ENCODE measurements at places on chromosomes 12 and 14. TPM values are rescaled to one million over a fixed set of nuclear protein-coding genes. Genes with fewer than 3 reads are reported as not detected.

GRCh38 chr12:45944771-45945170 lies 45.6 kb downstream of the SCAF11 start:
- no peak for DNase-seq

GRCh38 chr12:42798811-42799438 lies 209.4 kb upstream of the PRICKLE1 start:
- no peak for DNase-seq

Gene ATG2B
- total RNA-seq: 29.1 TPM

Gene SLC38A4
- total RNA-seq: not detected

Gene TMEM117
- 7.3 TPM for total RNA-seq

Gene ANG
- total RNA-seq: 13.5 TPM

DNA sequence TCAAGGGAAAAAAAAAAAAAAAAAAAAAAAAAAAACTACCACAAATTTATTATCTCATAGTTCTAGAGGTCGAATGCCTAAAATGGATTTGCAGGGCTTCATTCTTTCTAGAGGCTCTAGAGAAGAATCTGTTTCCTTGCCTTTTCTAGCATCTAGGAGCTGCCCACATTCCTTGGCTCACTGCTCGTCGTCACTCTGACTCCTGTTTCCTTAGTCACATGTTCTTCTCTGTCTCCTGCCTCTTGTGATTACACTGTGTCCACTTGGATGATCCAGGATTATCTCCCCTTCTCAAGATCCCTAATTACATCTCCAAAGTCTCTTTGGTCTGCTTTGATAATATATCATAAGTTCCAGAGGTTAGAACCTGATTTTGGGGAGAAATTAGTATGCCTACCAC lies 88.7 kb downstream of the HECTD1 start:
- no peak for DNase-seq

DNA sequence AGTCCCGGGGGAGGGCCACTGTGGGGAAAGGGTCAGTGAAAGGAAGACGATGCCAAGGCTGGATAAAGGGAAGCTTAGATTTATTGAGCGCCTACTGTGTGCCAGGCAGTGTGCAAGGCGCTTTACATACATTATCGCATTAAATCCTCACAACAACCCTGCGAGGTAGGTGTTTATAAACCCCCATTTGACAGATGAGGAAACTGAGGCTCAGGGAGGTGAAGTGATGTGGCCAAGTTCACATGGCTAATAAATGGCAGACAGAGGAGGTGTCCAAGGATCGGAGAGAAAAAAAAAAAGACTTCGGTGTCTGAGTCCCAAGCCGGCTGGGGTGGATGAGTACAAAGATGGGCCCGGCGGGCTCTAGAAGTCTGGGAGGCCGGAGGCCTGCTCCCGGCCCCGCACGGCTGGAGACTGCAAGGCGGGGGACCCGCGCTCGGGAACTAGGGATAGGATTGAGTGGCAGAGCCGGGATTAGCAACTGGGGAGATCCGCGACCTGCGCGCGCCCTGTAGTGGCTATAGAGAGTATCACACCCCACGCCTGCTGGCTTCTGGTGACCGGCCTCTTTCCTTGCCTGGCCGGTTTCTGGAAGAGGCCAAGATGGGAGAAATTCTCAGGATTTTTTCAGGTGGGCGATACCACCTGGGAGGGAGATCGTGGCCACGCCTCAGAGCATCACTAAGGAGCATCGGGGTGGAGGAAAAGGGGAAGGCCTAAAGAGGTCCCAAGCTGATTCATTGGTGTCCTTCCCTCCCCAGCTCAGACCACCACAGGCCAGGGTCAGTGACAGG lies 3.9 kb downstream of the DDN start:
- DNase-seq: no peak

Measured in thoracic aorta (tissue), 2 donors.